ENCODE measurements at places on chromosomes 16 and 17. TPM values are rescaled to one million over a fixed set of nuclear protein-coding genes. Genes with fewer than 3 reads are reported as not detected.

Gene FBXW10B
- total RNA-seq = 1.0 TPM

Gene C17orf113
- total RNA-seq = 0.26 TPM

Gene CCL5
- 133 TPM for total RNA-seq

Gene CLEC3A
- not detected for total RNA-seq

Gene COPRS
- 49.6 TPM for total RNA-seq

Gene ROGDI
- 6.2 TPM for total RNA-seq

Gene DDX52
- 26.2 TPM for total RNA-seq

Gene TP53TG3C
- total RNA-seq = not detected

Gene AATK
- 0.78 TPM for total RNA-seq

Gene MT1F
- 8.5 TPM for total RNA-seq

Gene ASB16
- 0.19 TPM for total RNA-seq

Gene SLFN12L
- total RNA-seq = 34.5 TPM

Gene TPSAB1
- not detected for total RNA-seq

Gene ABCC11
- total RNA-seq = 0.33 TPM
